NCI-H526 (cell line): ENCODE measurements at places on chromosomes 2 and 18.
A peak's percentile ranks its signal among the peaks of the same experiment; 100 is the strongest.

DNA sequence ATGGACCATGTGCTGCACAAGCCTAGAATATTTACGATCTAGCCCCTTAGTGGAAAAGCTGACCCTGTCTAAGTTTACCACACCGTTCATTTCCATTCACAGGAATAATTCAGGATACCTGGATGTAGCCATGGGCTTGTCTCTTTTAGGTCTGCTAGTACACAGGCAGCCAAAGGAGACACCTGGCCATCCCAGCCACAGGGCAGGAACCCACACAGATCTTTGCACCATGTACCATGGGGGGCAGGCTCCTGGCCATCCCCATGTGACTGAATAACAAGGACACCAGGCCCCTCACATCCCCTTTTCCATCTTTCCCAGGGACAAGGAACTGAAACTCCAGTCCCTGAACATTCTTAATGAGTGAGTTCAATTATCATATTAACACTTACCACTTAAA lies 467.3 kb upstream of the MYT1L start:
- DNase-seq = no peak

GRCh38 chr2:3405307-3405706 lies 25.8 kb downstream of the TRAPPC12 start:
- DNase-seq = no peak

DNA sequence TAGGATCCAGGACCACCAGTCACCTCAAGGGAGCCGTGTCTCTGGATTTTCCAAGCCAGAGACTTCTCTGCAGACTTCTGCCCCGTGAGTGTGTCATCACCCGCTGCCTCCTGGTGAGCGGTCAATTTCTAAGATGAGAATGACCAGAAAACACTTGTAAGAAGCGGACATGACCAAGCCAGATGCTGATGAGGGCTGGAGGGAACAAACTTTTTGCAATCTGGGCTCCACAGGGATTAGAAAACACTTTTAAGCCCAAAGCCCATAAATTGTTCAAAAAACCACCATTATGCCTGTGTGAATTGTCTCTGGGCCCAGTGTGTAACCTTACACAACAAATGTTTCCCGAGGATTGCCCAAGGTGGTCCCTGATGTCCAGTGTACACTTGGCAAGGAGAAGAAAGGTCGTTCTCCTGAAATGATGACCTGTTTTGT lies 5.3 kb upstream of the NPPC start:
- DNase-seq = no peak

DNA sequence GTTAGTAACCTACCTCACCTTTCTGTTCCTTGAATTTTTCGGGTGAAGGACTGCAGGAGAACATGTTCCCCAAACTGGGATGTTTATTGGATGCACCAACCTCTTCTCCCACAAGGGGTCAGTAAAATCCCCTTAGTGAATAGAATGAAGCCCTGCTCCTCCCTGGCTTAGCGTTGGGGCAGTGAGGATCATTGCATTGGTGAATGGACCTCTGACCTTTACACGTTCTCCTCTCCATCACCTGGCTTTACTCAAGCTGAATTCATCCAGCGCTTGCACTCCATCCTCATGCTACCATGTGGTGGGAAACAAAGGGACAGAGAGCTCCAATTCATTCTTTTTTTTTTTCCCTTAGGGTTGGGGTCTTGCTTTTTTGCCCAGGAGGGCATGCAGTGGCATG lies 157.2 kb downstream of the MIB1 start:
- DNase-seq = peak; percentile 0

GRCh38 chr2:89831641-89832498 lies 1140.4 kb downstream of the RPIA start:
- DNase-seq = no peak

DNA sequence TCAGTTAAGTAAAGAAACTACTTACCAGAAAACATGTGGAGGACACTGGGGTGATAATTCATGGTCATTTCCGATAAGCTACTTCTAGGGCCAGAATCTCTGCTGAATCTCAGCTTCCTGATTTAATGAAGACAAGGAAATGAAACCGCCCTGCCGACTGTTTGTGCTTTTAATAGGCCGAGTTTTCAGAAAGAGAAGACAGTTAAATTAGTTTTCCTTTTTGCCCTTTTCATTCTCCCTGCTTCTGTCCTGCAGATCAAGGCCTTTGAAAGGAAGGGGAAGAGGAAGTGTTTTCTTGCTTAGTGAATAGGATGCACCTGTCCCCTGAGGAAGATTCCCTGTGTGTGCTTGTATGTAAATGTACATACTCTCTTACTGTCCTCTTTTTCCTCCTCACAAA lies 126.6 kb downstream of the SH3RF3 start:
- DNase-seq = no peak

DNA sequence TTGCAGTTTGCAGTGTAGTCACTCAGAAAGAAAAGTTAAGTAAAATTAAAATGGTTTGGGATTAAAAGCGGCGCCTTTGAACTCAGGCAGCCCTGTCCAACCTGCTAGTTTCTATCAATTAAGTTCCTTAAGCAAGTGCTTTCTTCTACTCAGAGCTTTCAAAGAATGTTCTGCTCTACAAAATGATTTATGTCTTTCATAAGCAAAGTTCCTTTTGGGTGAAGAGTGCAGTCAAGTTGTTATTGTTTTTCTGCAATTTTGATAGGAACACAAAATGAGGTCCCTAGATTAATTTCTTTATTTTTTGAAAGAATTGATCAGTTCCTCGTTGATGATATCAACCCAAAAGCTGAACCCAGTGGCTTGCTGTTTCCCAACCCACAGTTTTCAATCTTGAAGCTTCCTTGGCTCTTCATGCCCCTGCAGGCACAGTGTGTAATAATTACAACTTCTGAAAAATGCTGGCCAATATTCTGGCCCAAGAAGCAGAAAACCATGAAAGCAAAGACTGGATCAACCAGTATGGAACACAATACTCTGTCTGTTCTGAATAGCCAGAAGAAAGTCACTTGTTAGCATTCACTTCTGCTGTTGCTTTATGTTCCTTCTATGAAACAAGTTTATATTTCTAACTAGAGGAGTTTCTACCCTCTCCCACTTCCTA lies 89.1 kb downstream of the TGIF1 start:
- DNase-seq = no peak
